ENCODE measurements at places on chromosomes 12 and 14. TPM values are rescaled to one million over a fixed set of nuclear protein-coding genes. Genes with fewer than 3 reads are reported as not detected.
A peak's percentile ranks its signal among the peaks of the same experiment; 100 is the strongest.

DNA sequence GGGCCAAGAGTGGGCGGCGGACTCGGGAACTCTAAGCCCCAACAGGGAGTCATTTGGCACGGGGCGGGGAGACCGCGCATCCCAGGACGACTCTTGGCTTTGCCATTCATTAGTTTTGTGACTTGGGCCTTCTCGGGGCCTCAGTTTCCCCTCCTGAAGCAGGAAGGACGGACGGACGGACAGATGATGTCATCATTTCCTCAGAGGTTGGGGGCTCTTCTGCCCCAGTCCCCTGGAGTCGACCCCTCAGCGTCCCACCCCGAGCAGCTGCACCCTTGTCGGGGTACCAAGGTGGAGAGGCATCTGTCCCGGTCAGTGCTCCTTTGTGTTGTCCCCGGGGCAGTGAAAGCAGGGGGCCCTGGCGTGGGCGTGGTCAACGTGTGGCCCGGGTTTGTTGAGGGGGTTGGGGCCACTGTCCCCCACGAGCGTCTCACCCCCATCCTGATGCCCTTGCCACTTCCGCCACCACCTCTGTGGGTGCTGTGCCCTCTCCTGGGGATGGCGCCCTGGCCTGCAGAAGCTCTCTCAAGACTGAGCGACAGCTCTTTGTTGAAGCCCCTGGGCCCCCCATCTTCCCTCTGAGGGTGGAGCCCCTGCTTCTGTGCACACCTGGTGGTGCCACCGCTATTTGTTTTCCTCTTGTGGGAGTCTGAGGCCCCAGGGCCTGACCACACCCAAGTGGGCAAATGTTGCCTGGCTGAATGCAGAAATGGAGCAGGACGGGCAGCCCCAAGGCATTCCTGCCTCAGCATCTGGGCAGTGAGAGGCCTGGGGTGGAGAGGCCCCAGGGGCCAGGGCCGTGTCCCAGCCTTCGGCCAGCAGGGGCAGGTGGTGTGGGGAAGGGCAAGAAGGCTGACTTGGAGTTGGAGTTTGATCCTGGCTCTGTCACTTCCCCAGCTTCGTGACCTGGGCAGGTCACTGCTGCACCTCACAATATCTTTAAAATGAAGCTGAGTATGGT lies 896 bp downstream of the HHIPL1 start:
- no peak for DNase-seq
- H3K36me3 ChIP-seq = no peaks in the 10 kb centered on the region
- H3K27me3 ChIP-seq = peaks cover 39% of the 10 kb centered on the region
- peak overlapping the region; percentile 59 for H3K4me3 ChIP-seq
- H3K4me1 ChIP-seq = peaks cover 5% of the 10 kb centered on the region
- no peak overlapping the region for H3K27ac ChIP-seq

GRCh38 chr12:19382563-19382962 lies 56.7 kb upstream of the AEBP2 start:
- peaks cover 14% of the 10 kb centered on the region for H3K4me1 ChIP-seq
- DNase-seq = no peak
- H3K27me3 ChIP-seq = no peaks in the 10 kb centered on the region
- peaks cover 14% of the 10 kb centered on the region for H3K36me3 ChIP-seq
- H3K4me3 ChIP-seq = no peak overlapping the region

DNA sequence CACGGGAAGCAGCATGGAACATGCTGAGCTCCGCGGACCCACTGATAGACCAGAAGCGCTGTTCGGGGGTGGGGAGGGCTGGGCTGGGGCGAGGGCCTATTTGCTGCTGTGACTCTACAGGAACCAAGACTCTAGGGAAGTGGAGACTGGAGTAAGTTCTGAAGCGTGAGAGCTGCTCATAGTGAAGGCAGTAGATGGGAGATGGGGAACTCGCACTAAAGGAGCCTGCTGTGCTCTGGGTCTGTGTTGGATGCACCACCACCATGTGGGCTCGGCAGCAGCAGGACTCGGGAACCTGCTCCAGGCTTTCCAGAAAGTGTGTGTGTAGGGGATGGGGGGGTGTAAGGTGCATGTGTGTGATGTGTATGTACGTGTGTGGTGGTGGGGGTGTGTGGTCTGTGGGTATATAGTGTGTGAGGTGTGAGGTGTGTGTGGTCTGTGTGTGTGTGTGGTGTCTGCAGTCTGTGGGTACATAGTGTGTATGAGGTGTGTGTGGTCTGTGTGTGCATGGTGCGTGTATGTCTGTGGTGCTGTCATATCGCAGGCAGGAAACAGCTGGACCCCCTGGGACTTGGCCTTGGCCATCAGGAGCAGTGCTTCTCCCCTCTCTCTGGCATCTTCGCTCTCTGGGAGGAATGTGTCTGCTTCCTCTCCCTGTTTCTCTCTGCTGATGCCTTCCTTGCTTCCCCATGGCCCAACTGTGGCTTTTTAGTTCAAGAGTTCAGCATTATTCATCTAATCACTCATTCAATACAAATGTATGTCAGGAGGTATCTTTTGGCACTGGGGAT lies 378.9 kb downstream of the FUT8 start:
- no peak overlapping the region for H3K27ac ChIP-seq
- no peaks in the 10 kb centered on the region for H3K36me3 ChIP-seq
- no peak for DNase-seq
- H3K4me3 ChIP-seq = no peak overlapping the region
- H3K27me3 ChIP-seq = no peaks in the 10 kb centered on the region

DNA sequence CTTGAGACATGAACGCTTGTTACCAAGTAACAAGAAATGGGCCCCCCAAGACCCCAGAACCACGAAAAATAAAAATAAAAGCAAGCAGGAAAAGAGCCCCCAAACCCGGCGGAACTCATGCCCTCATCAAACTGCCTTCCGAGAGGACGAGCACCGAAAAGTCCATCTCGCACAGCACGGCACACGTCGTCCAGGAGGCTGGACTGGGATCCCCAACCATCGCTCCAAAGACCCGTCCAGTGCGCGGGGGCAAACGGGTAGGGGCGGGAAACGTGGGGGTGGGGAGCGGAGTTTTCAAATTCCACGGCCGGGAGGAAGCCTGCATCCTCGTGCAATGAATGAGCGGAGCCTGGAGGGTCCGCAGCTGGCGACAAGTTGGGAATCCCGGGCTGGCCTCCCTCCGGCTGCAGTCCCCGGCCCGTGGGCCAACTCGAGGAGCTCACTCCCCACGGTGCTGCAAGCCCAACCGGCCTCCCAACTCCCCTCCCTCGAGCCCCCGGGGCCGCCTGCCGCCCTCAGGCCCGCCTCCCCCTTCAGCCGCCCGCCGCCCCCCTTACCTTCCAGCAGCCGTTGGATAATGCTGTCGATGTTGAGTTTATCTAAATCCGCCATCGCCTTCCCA lies 484 bp downstream of the PPP1CC start:
- no peaks in the 10 kb centered on the region for H3K27me3 ChIP-seq
- H3K36me3 ChIP-seq = peaks cover 14% of the 10 kb centered on the region
- peak overlapping the region; percentile 99 for H3K4me3 ChIP-seq
- peaks cover 43% of the 10 kb centered on the region for H3K4me1 ChIP-seq
- DNase-seq = peak; percentile 32

DNA sequence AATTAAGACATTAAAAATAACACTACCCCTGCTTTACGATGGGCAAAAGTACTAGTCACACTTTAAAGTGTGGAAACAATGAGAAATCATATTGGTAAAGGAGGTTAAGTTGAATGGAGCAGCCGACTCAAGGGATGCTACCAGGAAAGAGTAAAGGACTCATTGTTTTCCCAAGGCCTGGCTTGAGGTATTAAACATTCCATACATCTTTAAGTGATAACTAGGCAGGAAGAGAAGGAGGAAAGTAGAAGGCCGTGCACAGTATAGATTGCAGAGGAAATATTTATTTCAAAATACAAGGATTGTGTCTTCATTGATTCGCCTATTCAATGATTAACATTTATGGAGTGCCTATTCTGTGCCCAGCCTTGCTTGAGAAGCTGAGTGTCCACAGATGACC lies 20.6 kb upstream of the YARS2 start:
- DNase-seq = no peak
- H3K4me1 ChIP-seq = peaks cover 5% of the 10 kb centered on the region
- H3K27me3 ChIP-seq = no peaks in the 10 kb centered on the region
- no peaks in the 10 kb centered on the region for H3K36me3 ChIP-seq

- no peak for DNase-seq
- H3K27ac ChIP-seq = no peak overlapping the region
- no peak overlapping the region for H3K4me3 ChIP-seq
- no peaks in the 10 kb centered on the region for H3K4me1 ChIP-seq
- no peaks in the 10 kb centered on the region for H3K36me3 ChIP-seq
Observed at GRCh38 chr12:80531646-80532045, 87.6 kb downstream of the PTPRQ start.

DNA sequence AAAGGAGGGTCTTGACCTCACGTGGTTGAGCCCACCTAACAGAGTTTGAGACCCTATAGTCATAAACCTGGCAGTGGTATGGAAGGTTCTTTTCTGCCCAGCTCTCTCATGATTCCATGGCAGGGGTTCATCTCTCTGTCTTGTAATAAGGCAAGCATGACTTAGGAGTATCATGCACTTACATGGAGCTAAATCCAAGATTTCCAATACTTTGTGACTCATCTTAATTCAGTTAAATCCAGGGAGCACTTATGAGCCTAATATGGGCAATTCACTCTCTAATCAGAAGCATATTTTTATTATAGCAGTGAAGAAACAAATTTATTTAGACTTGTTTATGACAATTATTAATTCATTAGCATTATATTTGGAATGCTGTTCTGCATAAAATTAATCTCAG lies 131.8 kb upstream of the CPSF6 start:
- no peak overlapping the region for H3K27ac ChIP-seq
- peaks cover 17% of the 10 kb centered on the region for H3K4me1 ChIP-seq
- H3K4me3 ChIP-seq = no peak overlapping the region
- no peak for DNase-seq
- no peaks in the 10 kb centered on the region for H3K27me3 ChIP-seq
- no peaks in the 10 kb centered on the region for H3K36me3 ChIP-seq

DNA sequence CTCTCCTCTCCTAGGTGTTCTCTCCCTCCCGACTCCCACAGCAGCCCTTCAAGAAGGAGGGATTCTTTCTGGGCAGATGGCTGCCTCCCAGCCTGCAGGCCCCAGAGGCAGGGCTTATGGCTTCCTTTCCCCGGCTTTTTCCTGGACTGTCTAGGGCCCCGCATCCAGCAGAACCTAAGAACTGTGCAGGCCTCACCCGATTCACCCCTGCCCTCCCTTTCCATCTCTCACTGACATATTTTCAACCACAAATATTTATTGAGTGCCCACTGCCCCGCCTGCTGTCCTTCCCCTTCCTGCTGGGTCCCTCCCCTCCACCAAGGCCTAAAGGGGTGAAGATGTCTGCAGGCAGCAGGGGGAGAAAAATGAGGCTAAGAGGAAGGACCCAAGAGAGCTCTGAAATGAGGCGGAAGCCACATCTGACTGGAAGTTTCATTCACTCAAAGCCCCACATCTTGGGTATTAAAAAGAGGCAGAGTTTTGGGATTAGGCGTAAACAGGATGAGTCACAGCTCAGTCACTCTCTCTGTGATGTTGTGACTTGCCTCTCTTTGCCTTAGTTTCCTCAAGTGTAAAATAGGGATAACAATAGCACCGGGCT lies 2.9 kb downstream of the SCNN1A start:
- H3K27ac ChIP-seq = peak overlapping the region; percentile 95
- peaks cover 9% of the 10 kb centered on the region for H3K36me3 ChIP-seq
- H3K4me3 ChIP-seq = peak overlapping the region; percentile 91
- no peaks in the 10 kb centered on the region for H3K27me3 ChIP-seq
- peaks cover 86% of the 10 kb centered on the region for H3K4me1 ChIP-seq
- DNase-seq = no peak

DNA sequence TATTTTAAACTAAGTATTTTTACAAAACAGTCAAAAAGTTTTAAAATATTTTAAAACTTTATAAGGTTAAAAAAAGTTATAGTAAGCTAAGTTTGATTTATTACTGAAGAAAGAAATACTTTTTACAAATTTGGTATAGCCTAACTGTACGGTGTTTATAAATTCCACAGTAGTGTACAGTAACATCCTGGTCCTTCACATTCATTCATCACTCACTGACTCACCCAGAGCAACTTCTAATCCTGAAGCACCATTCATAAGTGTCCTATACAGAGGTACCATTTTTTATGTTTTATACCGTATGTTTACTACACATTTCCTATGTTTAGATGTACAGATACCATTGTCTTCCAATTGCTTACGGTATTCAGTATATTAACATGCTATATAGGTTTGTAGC lies 170.0 kb downstream of the KLHL28 start:
- H3K27me3 ChIP-seq = no peaks in the 10 kb centered on the region
- peaks cover 3% of the 10 kb centered on the region for H3K4me1 ChIP-seq
- no peak for DNase-seq
- H3K4me3 ChIP-seq = no peak overlapping the region

GRCh38 chr12:71474791-71475190 lies 35.2 kb downstream of the LGR5 start:
- H3K27ac ChIP-seq = no peak overlapping the region
- H3K4me1 ChIP-seq = no peaks in the 10 kb centered on the region
- no peaks in the 10 kb centered on the region for H3K27me3 ChIP-seq
- no peak overlapping the region for H3K4me3 ChIP-seq

DNA sequence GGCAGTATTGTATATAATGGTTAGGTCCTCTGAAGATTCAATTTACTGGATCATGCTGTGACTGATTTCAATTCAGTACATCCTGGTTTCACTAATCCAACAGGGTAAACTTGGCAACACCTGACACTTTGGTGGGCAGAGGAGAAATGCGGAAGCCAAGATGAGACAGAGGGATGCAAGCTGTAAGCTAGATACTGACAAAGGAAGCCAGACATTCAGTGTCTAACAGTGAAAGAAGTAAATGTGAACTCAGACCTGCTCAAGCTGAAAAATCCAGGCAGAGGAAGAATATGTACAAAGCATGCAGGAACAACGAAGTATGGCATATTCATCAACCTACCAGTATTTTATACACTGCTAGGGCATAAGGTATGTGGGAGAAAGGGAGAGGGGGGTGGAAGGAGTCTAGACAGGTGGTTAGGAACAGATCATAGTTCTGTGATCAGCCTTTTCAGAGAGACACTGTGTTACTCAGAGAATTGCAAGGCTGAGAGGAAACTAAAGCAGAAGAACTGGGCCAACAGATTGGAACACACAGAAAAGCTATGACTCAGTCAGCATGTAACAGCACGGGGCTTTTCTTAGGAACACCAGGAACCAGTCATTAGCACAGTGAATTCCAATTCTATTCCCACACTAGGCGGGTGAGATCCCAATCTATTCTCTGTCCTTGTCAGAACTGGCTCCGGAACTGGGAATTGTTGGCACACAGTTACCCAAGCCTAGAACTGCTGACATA lies 40.3 kb downstream of the NELL2 start:
- no peaks in the 10 kb centered on the region for H3K36me3 ChIP-seq
- H3K27ac ChIP-seq = 0 out of 2 replicates have a peak overlapping the region, but pooled peaks have one; percentile 24
- H3K4me1 ChIP-seq = peaks cover 15% of the 10 kb centered on the region
- no peak overlapping the region for H3K4me3 ChIP-seq
- H3K27me3 ChIP-seq = no peaks in the 10 kb centered on the region
- DNase-seq = no peak

- H3K36me3 ChIP-seq = no peaks in the 10 kb centered on the region
- H3K27me3 ChIP-seq = no peaks in the 10 kb centered on the region
- no peak overlapping the region for H3K4me3 ChIP-seq
Observed at GRCh38 chr12:104668274-104668718, 211.5 kb downstream of the CHST11 start.

GRCh38 chr12:42757624-42758119 lies 168.1 kb upstream of the PRICKLE1 start:
- peaks cover 14% of the 10 kb centered on the region for H3K36me3 ChIP-seq
- no peaks in the 10 kb centered on the region for H3K27me3 ChIP-seq
- DNase-seq = no peak
- H3K4me1 ChIP-seq = peaks cover 58% of the 10 kb centered on the region
- peak overlapping the region; percentile 99 for H3K27ac ChIP-seq

- H3K27ac ChIP-seq = no peak overlapping the region
- peaks cover 65% of the 10 kb centered on the region for H3K4me1 ChIP-seq
- H3K27me3 ChIP-seq = no peaks in the 10 kb centered on the region
- no peak for DNase-seq
- H3K4me3 ChIP-seq = peak overlapping the region; percentile 65
Observed at GRCh38 chr14:99231161-99231849, 40.7 kb downstream of the BCL11B start.

The POTEM gene
- not detected for total RNA-seq

The RNU4-1 gene
- total RNA-seq = 2,477 TPM

The CABP1 gene
- 10.7 TPM for total RNA-seq

The TMPRSS12 gene
- total RNA-seq = not detected

The PCED1B gene
- 6.6 TPM for total RNA-seq

The GRIN2B gene
- total RNA-seq = 1.6 TPM
